GM23338 (cell line): ENCODE measurements at places on chromosomes 5 and 9. TPM values are rescaled to one million over a fixed set of nuclear protein-coding genes. Genes with fewer than 3 reads are reported as not detected.

The PAM gene
- 33.9 and 34.9 TPM in 2 replicates for polyA plus RNA-seq

The CDH9 gene
- polyA plus RNA-seq = 0.26 and 0.33 TPM in 2 replicates

The IFNA5 gene
- not detected in 2 replicates for polyA plus RNA-seq

The MRPL22 gene
- 256 and 260 TPM in 2 replicates for polyA plus RNA-seq

The F2RL2 gene
- 0.37 and 0.70 TPM in 2 replicates for polyA plus RNA-seq

The ADRB2 gene
- 0.42 and 0.44 TPM in 2 replicates for polyA plus RNA-seq

The SMIM32 gene
- 0.17 and 0.27 TPM in 2 replicates for polyA plus RNA-seq

The SLC46A2 gene
- polyA plus RNA-seq = 0.11 TPM in 1 of 2 replicates, not detected in the other

The TAF9 gene
- 121 and 146 TPM in 2 replicates for polyA plus RNA-seq

The SHOC1 gene
- 0.21 and 0.39 TPM in 2 replicates for polyA plus RNA-seq

The OGN gene
- polyA plus RNA-seq = 2.2 and 2.5 TPM in 2 replicates

The FAM200C gene
- 3.3 and 4.6 TPM in 2 replicates for polyA plus RNA-seq

The SLC1A3 gene
- polyA plus RNA-seq = 30.4 and 40.7 TPM in 2 replicates

The SLCO6A1 gene
- polyA plus RNA-seq = 0.34 and 1.0 TPM in 2 replicates

The POC5 gene
- 12.9 and 16.2 TPM in 2 replicates for polyA plus RNA-seq

The FOXI1 gene
- not detected in 2 replicates for polyA plus RNA-seq

The PCDHB13 gene
- polyA plus RNA-seq = 0.87 and 1.1 TPM in 2 replicates

The ZBED3 gene
- polyA plus RNA-seq = 4.2 and 6.4 TPM in 2 replicates

The KCNV2 gene
- 0.38 and 0.60 TPM in 2 replicates for polyA plus RNA-seq

The TRIP13 gene
- polyA plus RNA-seq = 42.2 and 42.5 TPM in 2 replicates

The FCN2 gene
- polyA plus RNA-seq = not detected in 2 replicates

The DEPDC1B gene
- polyA plus RNA-seq = 35.8 and 38.3 TPM in 2 replicates

The PLPPR1 gene
- polyA plus RNA-seq = 1.3 and 1.5 TPM in 2 replicates

The PKD2L2 gene
- 0.16 TPM in 1 of 2 replicates, not detected in the other for polyA plus RNA-seq

The FRMD3 gene
- polyA plus RNA-seq = 0.47 and 0.64 TPM in 2 replicates
